Breast epithelium (tissue), 4 donors: ENCODE measurements at places on chromosomes 2 and 18.

DNA sequence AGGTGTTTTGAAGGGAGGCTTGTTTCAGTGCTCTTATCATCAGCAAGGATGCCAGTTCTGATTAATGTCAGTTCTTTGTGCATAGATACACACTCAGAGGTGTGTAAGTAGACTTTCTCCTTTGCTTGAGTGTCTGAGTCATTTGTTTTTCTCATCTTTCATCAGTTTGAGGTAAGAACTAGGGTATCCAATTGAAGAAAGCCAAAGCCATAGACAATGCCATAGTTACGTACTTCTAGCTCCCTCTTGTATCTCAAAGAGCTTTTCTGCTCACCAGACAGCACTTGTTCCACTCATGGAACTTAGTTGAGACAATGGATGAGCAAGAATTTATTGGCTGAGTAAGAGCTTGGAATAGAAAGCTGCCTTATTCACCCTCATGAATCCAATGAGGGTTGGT lies 520.1 kb downstream of the PIK3C3 start:
- H3K4me3 ChIP-seq: no peak overlapping the region
- H3K27ac ChIP-seq: no peak overlapping the region
- DNase-seq: no peak
- H3K36me3 ChIP-seq: no peaks in the 10 kb centered on the region
- H3K27me3 ChIP-seq: no peaks in the 10 kb centered on the region

DNA sequence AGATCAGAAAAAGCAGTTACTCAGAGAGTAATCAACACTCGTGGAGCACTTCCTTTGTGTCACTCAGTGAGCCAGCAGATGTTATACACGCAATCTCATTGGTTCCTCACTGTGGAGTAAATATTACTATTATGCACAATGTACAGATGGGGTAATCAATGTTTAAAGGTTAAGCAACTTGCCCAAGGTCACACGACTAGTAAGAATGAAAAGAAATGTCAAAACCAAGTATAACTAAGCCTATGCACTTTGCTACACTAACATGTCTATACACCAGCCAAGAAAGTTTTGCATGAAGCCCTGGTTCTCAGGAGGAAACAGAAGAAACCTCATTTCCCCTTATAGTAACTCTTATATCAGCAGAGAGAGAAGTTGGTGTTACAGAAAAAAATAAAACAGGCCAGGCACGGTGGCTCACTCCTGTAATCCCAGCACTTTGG lies 5.4 kb downstream of the METTL21A start:
- no peak overlapping the region for H3K4me3 ChIP-seq
- no peak for DNase-seq
- H3K4me1 ChIP-seq: no peaks in the 10 kb centered on the region

- no peak overlapping the region for H3K4me3 ChIP-seq
- no peaks in the 10 kb centered on the region for H3K4me1 ChIP-seq
- no peak overlapping the region for H3K27ac ChIP-seq
Measured at GRCh38 chr2:239358062-239358754, 42.6 kb downstream of the HDAC4 start.

DNA sequence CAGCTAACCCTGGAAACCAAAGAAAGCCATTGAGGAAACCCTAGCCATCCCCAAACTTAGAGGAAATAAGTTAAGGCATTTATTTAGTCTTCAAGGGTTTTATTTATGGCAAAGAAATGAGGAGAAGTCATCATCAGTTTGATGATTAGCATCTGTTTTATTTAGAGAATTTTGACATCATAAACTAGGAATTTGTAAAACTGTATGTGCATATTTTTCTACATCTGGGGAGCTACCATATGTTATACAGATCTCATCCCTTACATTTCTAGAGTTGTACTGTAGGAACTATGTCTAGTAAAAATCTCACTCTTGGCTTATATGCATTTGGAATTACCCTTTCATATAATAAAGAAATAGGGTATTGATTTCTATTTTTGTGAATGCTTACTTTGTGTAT lies 48.7 kb downstream of the FMNL2 start:
- no peaks in the 10 kb centered on the region for H3K27me3 ChIP-seq
- H3K4me3 ChIP-seq: no peak overlapping the region
- H3K27ac ChIP-seq: no peak overlapping the region
- no peak for DNase-seq
- H3K36me3 ChIP-seq: no peaks in the 10 kb centered on the region

DNA sequence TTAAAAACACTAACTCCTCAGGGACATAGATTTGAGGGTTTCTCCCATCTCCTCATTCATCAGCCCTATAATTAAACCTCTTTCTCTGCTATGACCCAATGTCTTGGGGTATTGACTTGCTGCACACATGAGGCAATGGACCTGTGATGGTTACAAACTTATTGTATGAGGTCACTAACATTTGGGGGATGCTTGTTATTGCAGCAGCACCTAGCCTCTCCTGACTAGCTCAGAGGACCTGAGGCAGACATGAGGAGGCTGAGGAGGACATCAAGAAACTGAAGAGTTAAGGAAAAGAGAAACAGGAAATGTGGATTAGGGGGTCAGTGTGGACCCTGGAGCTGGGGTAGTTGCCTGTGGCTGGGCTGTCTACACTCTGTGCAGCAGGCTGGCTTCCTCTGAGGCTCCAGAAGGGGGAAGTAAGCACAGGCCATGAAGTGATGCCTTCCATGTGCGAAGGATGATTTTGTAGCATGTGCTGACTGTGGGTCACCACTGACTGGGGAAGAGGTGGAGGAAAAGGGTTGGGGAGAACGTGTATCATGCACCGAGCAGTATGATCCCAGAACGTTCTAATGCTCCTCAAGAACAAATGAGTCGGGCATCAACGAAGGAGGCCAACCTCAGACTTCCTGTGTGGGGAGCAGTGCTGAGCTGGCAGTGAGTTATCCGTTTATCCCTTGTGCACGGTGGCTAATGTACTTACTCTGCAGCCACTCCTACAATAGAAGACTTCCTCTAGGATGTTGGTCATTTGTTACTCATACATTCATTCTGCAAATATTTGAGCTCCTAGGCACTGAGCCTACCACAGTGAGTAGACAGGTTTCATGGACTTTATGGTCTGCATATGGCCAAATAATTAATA lies 42.1 kb upstream of the RFX8 start:
- H3K4me1 ChIP-seq: no peaks in the 10 kb centered on the region
- no peaks in the 10 kb centered on the region for H3K27me3 ChIP-seq
- peak overlapping the region; percentile 20 for H3K27ac ChIP-seq
- no peaks in the 10 kb centered on the region for H3K36me3 ChIP-seq
- no peak for DNase-seq

DNA sequence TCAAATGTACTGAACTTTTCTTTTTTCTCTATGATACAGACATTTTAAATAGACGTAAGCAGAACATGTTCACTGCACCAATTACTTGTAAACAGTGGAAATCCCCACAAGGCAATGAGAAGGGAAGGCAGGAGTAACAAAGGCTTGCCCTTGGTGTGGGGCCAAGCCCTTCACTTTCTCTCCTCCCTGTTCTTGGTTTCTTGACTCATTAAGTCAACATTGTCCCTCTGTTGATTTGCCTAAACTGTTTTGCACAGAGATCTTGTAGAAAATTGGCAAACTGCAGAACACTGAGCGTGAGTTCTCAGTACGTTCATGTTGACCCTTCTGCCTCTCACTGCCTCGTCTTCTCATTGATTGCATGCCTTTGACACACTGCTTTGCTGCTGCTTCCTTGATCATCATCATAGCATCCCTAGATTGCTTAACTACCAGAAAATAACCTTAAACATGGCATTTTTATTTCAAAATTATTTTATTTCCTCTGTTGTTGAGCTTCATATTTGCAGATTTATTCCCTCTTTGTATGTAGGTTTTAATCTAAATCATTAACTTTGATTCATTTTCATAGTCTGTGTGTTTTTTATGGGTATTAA lies 257.7 kb downstream of the PTGR3 start:
- DNase-seq: peak; percentile 68
- H3K4me3 ChIP-seq: no peak overlapping the region
- no peaks in the 10 kb centered on the region for H3K27me3 ChIP-seq
- H3K36me3 ChIP-seq: no peaks in the 10 kb centered on the region

DNA sequence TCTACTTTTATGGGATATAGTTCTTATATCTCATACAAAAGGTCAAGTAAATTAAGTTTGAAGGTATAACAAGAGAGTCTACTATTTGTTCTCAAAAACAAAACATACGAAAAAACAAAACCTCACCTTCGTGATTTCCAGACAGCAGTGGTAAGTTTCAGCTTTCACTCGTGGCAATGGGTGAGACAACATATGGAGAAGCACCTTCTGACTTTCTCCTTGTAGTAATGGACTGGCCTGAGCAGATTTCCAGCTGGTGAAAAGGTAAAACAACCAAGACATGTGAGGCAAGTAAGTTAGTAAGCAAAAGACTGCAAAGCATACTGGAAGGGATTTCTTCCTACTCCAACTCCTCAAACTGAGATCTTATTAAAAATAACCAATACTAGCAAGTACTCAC lies 39.6 kb downstream of the RTTN start:
- no peak overlapping the region for H3K4me3 ChIP-seq
- H3K36me3 ChIP-seq: peaks cover 5% of the 10 kb centered on the region
- no peak for DNase-seq
- H3K27me3 ChIP-seq: no peaks in the 10 kb centered on the region

DNA sequence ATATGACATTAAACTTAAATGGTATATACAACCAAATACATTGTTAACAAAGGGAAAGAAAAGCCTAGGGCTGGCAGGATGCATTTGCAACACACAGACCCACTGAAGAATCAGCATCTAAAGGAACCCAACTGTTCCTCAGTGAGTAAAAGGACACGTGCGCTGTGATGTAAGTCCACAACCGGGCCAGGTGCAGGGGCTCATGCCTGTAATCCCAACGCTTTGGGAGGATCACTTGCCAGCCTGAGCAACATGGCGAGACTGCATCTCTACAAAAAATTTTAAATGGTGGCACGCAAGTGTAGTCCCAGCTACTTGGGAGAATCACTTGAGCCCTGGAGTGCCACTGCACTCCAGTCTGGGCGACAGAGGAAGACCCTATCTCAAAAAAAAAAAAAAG lies 3.9 kb downstream of the DTNB start:
- no peaks in the 10 kb centered on the region for H3K27me3 ChIP-seq
- DNase-seq: no peak
- no peaks in the 10 kb centered on the region for H3K36me3 ChIP-seq
- H3K27ac ChIP-seq: no peak overlapping the region
- no peaks in the 10 kb centered on the region for H3K4me1 ChIP-seq

GRCh38 chr18:61551586-61551985 lies 218.4 kb downstream of the CDH20 start:
- no peaks in the 10 kb centered on the region for H3K27me3 ChIP-seq
- no peaks in the 10 kb centered on the region for H3K4me1 ChIP-seq
- H3K27ac ChIP-seq: no peak overlapping the region
- peak; percentile 28 for DNase-seq

DNA sequence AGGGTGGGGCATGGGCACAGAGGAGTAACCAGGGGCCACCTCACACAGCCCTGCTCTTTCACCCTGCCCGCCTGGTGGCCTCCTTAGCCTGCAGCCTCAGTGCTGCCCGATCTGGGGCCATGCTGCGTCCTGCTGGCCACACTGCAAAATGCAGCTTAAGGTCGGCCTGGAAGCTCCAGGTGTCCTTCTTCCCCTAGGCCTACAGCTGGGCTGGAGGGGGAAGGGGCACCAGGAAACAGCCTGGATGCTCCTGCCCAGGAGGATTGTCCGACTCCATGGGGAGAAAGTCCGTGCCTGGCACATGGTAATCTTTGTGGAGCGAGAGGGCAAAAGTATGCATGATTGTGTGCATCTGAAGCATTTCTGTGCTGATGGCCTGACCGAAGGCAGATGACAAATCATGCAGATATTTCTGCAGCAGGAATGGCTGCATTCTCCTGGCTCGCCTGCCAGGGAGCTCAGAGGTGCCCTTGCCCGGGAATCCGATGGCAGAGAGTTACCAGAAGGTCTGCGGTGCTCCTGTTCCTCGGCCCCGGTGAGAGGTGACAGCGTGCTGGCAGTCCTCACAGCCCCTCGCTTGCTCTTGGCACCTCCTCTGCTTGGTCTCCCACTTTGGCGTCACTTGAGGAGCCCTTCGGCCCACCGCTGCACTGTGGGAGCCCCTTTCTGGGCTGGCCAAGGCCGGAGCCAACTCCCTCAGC lies 12.8 kb upstream of the ALPP start:
- no peaks in the 10 kb centered on the region for H3K27me3 ChIP-seq
- H3K27ac ChIP-seq: no peak overlapping the region
- H3K4me3 ChIP-seq: no peak overlapping the region

GRCh38 chr2:196247976-196248280 lies 76.5 kb upstream of the STK17B start:
- no peaks in the 10 kb centered on the region for H3K27me3 ChIP-seq
- DNase-seq: no peak
- H3K4me3 ChIP-seq: peak overlapping the region; percentile 6
- no peaks in the 10 kb centered on the region for H3K4me1 ChIP-seq
- H3K27ac ChIP-seq: peak overlapping the region; percentile 71

DNA sequence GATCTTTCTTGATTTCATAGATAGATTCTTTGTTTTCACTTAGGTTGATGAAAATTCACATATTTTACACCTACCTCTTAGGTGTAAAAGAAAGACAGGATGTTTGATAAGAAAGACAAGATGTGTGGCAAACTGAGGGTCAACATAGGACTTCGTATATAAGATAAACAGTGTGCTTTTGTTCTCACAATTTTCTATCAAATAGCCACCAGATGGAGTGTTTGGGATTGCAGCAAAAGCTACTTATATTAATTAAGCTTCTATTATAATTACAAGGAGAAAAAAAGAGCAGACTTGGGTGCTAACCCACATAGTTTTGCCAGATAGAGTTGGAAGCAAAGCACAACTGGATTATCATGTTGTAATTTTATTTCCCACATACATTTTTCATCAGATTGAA lies 232.9 kb downstream of the CDH7 start:
- H3K27me3 ChIP-seq: no peaks in the 10 kb centered on the region
- no peak overlapping the region for H3K27ac ChIP-seq
- H3K4me3 ChIP-seq: no peak overlapping the region
- no peak for DNase-seq
- no peaks in the 10 kb centered on the region for H3K36me3 ChIP-seq

DNA sequence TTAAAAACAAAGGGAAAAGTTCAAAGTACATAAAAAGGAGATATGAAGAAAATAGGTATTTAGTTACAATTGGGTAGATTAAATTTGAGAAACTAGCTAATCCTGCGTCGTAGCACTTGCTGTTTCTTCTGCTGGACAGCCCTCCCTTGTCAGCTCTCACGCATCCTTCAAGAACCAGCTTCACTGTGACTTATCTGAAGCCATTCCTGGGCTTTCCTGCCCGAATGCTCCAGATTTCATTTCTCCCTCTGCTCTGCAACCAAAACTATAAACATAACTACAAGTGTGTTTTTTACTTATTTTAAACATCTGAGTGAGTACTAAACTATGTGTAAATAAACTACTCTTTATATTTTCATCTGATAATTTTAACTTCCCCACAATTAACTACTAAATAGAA lies 149.2 kb downstream of the MTCL1 start:
- H3K4me3 ChIP-seq: no peak overlapping the region
- no peak overlapping the region for H3K27ac ChIP-seq
- H3K36me3 ChIP-seq: no peaks in the 10 kb centered on the region
- H3K4me1 ChIP-seq: no peaks in the 10 kb centered on the region
